ENCODE measurements at places on chromosomes 2 and 18.

DNA sequence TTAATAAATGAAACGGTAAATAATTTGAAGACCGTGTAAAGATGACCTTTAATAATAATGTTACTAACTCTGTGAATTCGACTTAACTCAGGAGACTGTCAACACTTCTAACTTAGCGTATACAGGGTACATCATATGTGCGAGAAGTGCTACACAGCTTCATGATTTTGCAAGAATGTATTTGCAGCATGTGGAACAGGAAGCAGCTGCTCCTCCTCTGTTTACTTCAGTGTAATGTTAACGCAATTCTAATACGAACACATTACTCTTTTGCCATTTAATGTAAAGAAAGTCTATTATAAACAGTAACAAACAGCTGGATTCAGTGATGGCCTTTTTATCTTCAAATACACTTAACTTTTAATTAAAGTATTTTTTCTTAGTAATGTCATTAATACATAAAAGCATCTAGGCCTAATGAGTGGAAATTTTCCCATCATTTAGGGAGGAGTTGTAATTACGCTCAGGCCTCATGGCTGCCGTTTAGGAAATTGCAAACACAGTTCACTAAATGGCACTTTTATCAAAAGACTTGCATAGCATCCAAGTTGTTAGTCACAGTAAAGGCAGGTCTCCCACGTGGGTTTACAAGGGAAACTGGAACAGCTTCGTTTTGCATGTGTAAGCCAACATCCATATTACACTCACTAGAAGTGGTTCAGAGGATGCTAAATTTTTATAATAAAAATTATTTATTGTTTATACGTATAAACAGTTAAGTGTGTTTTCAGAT lies 635.7 kb downstream of the FBXO15 start:
- no peak for DNase-seq

GRCh38 chr2:105869341-105869740 lies 124.6 kb downstream of the NCK2 start:
- no peak for DNase-seq

DNA sequence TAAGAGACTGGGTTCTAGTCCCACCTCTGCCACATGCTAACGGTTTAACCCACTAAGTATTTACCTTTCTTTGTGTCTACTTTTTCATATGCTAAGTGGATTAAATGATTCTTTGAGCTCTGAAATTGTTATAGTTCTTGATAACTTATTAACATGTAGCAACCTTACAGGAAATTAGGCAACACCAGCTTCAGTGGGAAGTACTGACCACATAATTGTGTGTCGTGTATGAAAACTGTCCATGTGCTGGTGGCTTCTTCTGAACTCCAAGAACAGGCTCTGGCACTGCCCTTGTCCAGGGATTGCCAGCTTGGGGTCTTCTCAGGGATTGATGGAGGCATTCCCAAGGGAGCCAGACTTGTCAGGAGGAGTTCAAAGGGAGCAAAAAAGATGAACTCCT lies 427.7 kb downstream of the TGIF1 start:
- no peak for DNase-seq

DNA sequence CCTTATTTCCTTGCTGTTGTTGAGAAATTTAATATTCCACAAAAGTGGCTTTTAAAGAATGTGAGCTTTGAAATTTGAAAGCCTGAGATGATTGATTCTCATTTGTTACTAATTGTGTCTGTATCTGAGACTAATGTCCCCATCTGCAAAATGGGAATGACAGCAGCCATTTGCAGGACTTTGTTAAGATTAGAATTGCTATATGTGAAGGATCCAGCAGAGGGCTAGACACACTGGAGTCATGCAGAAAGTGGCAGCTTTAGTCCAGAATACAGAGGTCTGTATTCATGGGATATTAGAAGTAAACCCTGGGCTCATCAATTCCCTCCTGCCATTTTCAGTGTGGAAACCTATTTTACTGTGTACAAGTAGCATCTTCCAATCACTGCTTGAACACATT lies 296.5 kb upstream of the GYPC start:
- DNase-seq: no peak

- no peak for DNase-seq
These were observed 227.6 kb downstream of the SATB2 start for GRCh38 chr2:199230091-199230490.

GRCh38 chr2:39780825-39781600 lies 2.0 kb upstream of the THUMPD2 start:
- DNase-seq: no peak

- no peak for DNase-seq
These were observed 226.9 kb upstream of the THSD7B start for GRCh38 chr2:136538489-136538888.

DNA sequence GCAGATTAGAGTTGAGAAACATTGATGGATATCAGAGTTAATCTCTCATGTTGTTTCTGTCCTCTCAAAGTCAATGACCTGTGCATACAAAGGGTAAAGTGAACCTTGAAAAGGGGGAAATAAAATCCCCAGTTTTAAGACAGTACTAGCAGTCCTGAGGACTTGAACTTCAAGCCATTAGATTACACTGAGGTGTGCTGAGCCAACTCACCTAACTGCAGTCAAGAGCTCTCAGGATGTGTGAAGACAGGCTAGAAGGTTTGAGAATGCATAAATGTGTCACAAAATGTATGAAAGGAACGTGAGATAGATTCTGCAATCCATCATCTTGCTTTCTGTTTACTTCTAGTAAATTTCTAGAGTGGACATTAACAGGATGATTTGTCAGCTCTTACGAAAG lies 35.5 kb downstream of the DOCK10 start:
- no peak for DNase-seq

- no peak for DNase-seq
These were observed 131.1 kb downstream of the DSEL start for GRCh38 chr18:67385455-67385854.

- DNase-seq: peak; percentile 29
These were observed 428 bp downstream of the TCF4 start for GRCh38 chr18:55587418-55588110.

- no peak for DNase-seq
These were observed 156.8 kb upstream of the TTC39C start for GRCh38 chr18:23857756-23858155.

GRCh38 chr2:190867212-190867611 lies 13.4 kb upstream of the GLS start:
- no peak for DNase-seq
